ENCODE measurements at places on chromosomes 2 and 18. TPM values are rescaled to one million over a fixed set of nuclear protein-coding genes. Genes with fewer than 3 reads are reported as not detected.

The GPR155 gene
- total RNA-seq: 4.4 TPM

The LYPD6 gene
- 0.90 TPM for total RNA-seq

The MERTK gene
- total RNA-seq: 0.28 TPM

The EFHD1 gene
- not detected for total RNA-seq

The POTEJ gene
- not detected for total RNA-seq

The SIX2 gene
- total RNA-seq: not detected

Data from IMR-90 (cell line).